ENCODE measurements at places on chromosomes 6 and 20.

DNA sequence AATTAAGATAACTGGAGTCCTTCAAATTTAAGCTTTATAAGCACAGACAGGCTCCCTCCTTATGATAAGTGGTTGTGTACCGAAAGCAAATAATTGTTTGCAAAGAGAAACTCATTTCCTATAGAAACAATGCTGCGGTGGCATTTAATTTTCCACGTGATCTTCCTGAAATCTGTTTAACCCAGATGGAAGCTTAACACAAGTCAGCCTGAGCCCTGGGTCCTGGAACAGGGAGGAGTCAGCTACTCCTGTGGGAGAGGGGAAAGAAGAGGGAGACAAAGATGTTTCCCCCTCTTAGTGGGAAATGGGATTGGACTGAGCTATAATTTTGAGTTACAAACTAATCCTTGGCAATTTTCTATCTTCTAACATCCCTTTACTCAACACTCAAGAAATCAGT, 136.5 kb downstream of the ELOVL4 start:
- no peak for DNase-seq

GRCh38 chr6:22529866-22530265, 39.5 kb upstream of the HDGFL1 start:
- DNase-seq = no peak

GRCh38 chr6:4287811-4288244, 152.5 kb upstream of the ECI2 start:
- no peak for DNase-seq

GRCh38 chr6:125314009-125314581, 12.3 kb upstream of the HDDC2 start:
- peak; percentile 41 for DNase-seq

DNA sequence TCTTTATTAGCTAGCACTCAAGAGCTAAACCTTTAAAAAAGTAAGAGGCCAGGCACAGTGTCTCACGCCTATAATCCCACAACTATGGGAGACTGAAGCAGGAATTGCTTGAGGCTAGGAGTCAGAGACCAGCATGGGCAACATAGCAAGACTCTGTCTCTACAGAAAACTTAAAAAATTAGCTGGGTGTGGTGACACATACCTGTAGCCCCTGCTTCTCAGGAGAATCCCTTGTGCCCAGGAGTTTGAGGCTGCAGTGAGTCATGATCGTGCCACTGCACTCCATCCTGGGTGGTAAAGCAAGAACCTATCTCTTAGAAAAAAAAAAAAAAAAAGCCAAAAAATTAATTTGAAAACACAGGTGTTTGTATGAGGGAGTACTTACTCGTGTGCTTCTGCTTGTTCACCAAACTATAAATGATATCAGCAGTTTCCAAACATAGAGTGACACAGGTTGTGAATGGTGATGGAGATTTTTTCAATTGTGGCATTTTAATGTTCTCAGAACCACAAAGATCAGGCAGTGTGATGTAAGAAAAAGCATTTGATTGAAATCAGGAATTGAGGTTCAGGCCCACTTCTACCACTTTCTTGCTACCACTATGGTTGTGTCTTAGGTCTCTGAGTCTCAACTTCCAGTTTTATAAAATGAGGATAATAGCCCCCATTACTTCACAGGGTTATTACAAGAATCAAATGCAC, 104.9 kb downstream of the FOXO3 start:
- no peak for DNase-seq

DNA sequence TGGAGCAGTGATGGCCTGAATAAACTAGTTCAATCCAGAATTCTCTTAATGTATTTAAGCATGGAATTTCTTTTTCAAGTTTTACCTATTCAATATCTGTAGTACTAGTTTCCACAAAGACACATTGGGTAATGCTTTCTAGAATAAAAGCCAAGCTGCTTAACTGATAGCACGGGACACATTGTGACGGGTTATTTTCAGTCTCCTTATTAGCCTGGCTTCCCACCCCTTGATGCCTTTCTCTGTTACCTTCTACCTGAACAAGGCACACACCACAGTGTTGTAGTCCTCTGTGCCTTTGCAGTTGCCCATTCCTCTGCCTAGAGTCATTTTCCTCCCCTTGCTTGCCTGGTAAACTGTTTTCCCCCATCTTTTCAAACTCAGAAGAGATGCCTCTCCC, 139.1 kb downstream of the HDGFL1 start:
- no peak for DNase-seq

DNA sequence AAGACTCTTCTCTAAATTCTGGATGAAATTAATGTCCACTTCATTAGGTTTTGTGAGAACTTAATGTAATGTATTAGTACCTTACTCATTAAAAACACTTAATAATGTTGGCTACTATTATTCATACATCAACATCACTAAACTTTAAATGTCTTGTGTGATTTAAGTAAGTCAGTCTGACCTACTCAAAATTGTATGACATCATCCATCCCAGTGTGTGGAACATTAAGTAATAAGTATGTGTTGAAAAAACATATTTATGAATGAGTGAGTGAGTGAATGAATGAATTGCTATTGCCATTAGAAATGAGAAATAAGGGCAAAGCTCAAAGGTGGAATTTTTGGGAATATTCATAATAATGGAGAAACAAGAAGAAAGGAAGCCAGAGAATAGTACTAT, 285.8 kb downstream of the HTR1B start:
- DNase-seq = no peak

- no peak for DNase-seq
Measured at GRCh38 chr6:310671-311070, 18.4 kb downstream of the DUSP22 start.

GRCh38 chr20:56582542-56582941, 46.6 kb upstream of the TFAP2C start:
- DNase-seq = no peak

GRCh38 chr20:24970754-24971153, 21.7 kb downstream of the CST7 start:
- peak; percentile 2 for DNase-seq

GRCh38 chr20:14992961-14993360, 655.5 kb upstream of the FLRT3 start:
- no peak for DNase-seq

DNA sequence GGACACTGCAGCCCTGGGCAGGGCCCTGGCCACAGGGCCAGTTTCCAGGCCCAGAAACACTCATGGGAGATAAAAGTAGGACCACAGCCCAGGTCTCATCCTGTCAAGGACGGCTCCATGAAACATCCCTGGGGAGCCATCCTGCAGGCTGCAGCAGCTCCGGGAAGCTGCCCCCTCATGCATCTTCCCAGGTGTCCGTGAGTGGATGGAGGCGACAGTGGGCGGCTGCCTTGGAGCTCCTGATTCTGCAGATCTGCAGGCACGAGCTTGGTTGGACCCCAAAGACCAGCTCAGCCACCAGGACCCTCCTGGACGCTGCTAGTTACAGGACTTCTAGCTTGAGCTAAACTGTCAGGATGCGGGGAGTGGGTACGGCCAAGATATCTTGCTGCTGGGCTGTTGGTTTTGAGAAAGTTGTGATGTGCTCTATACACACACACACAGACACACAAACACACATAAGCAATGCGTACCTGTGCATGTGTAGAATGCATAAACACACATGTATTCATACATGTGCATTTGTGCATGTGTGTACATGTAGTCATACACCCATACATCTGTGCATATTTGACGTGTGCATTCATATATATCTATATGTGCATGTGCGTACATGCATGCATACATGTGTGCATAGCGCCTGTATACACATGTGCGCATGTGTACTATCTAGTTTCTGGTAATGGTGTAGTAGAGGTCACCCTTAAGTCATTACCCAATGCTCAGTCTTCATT, 297.8 kb downstream of the TAF4 start:
- no peak for DNase-seq

DNA sequence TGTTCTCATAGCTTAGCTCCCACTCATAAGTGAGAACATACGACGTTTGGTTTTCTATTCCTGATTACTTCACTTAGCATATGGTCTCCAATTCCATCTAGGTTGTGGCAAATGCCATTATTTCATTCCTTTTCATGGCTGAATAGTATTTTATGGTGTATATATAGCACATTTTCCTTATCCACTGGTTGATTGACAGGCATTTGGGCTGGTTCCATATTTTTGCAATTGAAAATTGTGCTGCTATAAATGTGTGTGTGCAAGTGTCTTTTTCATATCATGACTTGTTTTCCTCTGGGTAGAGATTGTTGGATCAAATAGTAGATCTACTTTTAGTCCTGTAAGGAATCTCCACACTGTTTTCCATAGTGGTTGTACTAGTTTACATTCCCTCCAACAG, 133.0 kb upstream of the TAB2 start:
- no peak for DNase-seq

DNA sequence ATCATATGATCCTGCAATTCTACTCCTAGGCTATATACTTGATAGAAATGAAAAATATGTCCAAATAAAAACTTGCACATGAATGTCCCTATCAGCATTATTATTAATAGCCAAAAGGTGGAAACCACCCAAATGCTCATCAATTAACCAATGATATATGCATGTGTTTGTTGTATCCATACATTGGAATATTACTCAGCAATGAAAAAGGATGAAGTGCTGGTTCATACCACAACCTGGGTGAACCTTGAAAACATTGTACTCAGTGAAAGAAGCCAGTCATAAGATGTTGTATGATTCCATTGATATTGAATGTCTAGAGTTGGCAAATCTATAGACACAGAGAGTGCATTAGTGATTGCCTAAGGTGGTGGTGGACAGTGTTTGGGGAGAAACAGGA, 267.6 kb downstream of the PRKN start:
- no peak for DNase-seq

DNA sequence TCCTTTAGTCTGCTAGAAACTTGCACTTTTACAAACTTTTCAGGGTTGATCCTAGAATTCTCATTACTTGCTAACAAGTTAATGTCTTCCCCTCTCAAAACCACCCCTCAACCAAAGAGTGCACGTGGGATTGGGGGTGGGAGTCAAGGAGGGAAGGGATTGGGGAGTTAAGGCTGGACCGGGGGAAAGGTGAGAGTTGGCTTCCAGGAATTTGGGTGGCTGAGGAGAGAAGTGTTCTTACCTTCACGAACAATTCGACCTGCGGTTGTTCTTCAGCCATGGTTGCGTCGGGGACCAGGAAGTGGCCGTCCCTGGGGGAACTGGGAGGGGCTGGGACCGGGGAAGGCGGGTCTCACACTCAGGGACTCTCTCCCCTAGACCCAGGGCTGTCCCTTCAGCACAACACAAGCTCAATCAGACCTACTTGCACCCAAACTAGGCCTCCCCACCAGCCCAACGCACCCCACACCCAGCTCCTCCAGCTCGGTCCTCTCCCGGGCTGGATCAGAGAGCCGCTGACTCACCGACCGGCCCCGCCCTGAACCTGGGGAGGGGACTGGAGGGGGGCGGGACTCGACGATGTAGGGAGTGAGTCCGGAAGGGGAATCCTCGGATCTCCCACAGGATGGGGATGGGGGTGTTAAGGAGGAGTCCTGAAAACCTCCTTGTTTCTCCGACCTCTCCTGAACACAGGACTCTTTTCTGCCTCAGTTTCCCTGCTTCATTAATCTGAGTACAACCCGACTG, at the start of gene CLIC1:
CLIC1 (minus strand) TSS at position 510 of the 747 bp plus-strand sequence; CDS start at position 280, 230 bp downstream.
- peak; percentile 85 for DNase-seq

DNA sequence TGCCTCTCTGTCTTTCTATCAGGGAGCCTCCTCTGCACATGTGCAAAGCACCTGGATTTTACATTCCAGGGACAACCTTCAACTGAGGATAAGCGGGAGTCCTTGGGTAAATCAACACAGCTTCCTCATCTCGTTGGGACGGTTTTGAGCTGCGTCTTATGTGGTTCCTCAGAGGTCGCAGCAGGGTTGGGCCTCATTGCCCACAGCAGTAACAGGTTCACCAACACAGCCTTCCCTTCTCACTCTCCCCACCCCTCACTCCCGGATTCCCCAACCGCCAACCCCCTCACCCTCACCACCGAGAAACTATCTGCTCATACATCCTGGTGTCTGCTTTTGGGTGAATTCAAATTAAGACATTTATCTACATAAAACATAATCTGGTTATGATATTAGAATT, 155.8 kb upstream of the GGTLC1 start:
- no peak for DNase-seq

GRCh38 chr6:2171728-2172127, 73.7 kb downstream of the GMDS start:
- DNase-seq = no peak

DNA sequence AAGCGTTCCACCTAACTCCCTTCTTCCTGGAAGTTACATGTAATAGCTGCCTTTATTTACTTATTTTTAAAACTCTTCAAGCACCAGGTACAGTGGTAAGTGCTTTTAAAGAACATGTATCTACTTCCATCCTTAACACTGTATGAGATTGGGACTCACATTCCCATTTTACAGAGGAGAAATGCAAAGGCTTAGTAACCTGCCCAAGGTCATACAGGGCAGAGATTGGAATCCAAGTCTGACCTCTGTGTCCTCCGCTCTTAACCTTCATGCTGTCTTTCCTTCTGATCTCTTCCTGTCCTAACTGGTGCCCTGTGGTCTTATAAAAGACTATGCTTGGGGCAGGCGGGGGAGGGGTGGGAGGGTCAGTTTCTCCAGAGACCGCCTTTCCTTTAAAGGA, 1.6 kb downstream of the B4GALT5 start:
- no peak for DNase-seq

DNA sequence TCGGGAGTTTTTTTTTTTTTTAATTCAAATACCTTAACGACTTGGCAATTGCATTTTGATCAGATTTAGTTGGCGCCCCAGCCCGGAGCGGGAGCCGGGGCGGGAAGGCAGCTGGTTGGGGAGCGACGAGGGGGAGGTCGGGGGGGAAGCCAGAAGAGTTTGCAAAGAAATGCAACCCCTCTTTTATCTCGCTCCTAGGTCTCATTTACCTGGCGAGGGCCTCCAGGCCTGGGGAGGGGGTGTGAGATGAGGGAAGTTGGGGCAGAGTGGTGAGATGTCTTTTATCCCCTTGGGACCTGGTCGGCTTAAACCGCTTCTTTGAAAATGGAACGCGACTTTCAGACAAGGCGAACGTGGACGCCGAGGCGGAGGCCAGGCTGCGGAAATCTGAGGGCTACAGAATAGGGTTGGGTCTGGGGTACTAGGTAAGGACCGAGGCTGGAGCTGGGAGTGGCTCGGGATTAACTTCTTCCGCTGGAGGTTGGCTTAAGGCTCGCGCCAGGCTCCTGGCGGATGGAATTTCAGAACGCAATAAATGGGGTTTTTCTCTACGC, 40.3 kb downstream of the NCR2 start:
- DNase-seq = no peak

GRCh38 chr6:77292564-77293546, 170.4 kb downstream of the HTR1B start:
- no peak for DNase-seq

GRCh38 chr20:49464556-49464955, 17.9 kb downstream of the KCNB1 start:
- no peak for DNase-seq

DNA sequence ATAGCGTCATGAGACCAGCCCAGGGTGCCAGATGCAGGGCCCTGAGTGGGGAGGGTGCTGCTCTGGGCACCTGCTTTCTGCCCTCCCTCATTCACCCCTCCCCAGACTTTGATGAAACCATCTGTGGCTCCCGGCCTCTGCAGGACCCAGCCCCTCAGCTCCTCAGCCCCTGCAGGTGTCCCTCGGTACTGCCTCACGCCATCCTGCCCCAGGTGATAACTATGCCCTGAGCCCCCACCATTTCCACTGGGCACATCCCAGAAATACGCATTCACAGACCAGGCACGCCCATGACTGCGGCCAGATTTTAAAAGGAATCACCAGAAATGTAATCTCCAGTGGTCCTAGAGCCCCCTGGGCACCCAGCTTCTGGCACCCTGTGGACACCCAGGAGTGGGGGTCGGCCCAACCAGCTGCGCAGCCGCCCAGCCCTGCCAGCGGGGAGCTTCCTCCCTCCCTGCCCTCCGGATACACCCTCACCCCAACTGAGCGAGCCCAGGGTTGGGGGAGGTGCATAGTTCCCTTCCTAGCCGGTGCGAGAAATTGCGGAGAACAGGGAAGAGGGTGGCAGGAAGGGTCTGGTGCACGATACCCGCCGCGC, 615 bp upstream of the NTSR1 start:
- no peak for DNase-seq
